GM23338 (cell line): ENCODE measurements at places on chromosomes 1 and 21.
A peak's percentile ranks its signal among the peaks of the same experiment; 100 is the strongest.

GRCh38 chr1:27623327-27624212, 11.4 kb downstream of the FGR start:
- no peak for DNase-seq

GRCh38 chr1:189217646-189218045, 1260.0 kb downstream of the BRINP3 start:
- no peak for DNase-seq

DNA sequence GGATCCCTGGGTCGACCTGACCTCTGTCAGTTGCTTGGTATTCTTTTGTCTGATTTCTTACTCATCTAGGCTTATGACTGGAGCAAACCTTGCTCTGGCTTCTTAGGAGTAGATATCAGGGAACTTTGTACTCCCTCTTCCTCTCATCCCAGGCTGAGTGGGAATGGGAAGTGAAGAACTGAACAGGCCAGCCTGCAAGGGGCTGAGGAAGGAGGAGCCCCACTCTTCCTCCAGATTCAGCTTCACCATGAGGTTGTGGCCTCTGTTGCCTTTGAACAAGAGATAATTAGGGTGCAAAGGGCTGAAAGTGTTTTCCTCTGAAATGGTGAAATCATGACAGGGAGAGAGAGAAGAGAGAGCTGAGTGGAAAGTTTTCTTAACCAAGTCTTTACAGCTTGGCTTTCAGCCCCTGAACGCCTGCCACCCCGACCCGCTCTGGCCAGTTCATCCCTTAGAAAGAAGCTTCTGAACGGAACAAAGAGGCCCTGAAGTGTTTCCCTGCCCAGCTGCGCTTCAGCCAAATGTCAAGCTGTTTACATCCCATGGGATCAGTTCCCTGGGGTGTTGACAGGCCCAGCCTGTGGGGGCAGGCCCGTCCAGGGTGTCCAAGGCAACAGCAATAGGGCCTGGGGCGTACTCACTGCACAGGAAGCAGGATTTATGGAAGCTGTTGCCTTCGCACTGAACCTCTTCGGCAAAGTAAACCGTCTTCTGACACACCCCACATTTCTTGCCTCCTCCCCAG, 11.2 kb downstream of the CSRP1 start:
- DNase-seq, result no peak

- peak; percentile 64 for DNase-seq
Observed at GRCh38 chr1:196577386-196577785, 30.9 kb downstream of the KCNT2 start.

DNA sequence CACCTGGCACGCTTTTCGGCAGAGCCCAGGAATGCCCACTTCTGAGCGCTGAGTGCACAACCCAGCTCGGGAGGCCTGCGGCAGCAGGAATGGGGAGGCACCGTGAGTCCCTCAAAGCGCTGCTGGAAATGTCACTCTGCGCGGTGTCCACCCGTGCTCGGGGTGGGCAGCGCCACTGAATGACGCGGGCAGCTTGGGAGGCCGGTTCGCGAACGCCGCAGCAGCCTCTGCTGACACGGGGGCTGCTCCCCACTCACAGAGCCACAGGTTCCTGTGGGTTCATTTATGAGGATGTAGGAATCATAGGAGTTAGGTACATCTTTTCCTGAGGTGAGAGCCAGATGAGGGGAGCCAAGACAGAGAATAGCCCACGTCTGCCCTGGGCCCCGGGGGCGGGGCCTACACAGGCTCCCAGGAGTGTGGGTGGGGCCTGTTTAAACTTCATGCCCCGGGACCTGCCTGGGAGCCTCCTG, 146.7 kb upstream of the COL6A1 start:
- DNase-seq, result no peak

- no peak for DNase-seq
Observed at GRCh38 chr1:176884286-176884685, 280.2 kb downstream of the ASTN1 start.

DNA sequence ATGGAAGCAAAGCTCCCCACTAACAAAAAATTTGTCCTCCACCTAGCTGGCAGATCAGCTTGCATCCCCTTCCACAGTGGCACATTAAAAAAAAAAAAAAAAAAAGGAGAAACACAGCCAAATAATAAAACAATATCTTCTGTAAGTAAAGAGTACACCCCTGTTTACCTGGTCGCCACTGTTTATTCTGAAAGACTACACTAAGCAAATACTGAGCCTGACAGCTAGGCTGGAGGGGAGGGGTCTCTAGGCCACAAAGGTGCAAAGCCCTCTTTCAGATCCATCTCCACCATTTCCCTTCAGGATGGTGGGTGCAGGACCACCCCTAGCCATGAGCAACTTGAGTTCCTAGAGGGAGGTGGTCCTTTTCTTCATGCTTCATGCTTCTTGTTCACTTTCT, 22.8 kb upstream of the SLC45A3 start:
- DNase-seq, result no peak

- peak; percentile 89 for DNase-seq
Observed at GRCh38 chr1:43238085-43238484, 31.7 kb upstream of the TMEM125 start.

DNA sequence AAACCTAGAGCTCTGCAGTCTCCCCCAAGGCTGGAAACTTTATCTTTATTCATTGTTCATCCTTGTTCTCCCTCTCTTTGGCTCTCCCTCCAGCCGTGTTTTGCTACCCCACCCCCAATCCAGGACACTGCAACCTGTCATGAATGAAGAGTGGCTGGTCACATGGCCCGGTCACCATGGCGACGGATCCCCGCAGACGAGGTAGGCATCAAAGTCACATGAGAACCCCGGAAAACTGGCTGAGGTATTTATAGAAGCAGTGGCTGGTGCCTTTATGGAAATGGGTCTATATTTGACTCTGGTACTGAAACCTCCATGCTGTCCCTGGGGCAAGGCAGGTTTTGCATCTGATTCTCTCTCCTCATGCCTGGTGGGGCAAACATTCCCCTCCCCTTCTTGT, 13.4 kb upstream of the SLC6A17 start:
- peak; percentile 90 for DNase-seq

- DNase-seq, result peak; percentile 28
Observed at GRCh38 chr1:17861685-17862084, 106.6 kb downstream of the ACTL8 start.

DNA sequence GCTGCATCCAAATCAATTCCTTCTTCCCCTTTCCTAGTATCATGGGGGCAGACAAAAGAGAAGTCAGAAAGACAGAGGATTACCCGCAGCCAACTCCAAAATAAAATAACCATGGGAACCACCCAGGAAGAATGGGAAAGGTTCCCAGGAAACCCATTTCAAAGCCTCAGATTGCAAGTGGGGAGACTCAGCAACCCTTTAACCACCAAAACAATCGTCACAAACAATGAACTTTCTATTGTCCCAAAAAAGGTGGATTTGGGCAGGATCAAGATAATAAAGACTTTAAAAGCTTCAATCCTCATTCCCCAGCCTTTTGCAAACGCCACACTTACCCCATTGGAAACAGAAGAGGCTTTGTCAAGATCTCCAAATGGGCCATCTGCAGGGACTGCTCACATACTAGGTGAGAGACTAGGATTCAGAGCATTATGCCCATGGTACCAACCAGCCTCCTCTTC, 5.1 kb downstream of the TIAM1 start:
- DNase-seq, result peak; percentile 39

DNA sequence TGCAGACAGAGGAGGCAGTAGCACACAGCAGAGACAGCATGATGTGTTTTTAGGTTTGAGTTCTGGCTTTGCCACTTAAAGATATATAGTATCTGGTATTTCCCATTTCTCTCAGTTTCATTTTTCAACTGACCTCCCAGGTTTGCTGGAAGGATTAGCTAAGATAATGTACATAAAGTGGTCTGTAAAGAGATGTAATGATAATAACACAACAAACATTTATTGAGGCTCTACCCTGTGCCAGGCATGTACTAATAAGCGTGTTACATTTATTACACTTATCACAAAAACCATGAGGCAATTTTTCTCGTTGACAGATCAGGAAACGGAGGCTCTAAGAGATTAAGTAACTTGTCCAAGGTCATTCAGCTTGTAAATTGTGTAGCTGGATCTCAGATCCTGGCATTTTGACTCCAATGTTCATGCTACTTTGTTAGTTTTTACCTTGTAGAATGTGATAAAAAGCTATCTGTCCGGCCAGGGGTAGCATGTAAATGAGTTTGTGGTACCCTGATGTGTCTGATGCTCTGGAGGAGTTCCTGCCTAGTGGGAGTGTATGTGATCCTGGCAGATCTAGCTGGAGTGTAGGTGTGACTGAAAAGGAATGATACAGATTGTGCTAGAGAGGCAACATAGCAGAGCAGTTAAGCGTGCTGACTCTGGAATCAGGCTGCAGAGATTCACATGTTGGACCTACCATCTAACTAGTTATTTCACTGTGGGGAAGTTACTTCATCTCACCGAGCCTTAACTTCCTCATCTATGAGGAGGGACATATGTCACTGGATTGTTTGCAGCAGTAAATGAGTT, 146.6 kb downstream of the VPS13D start:
- no peak for DNase-seq

- DNase-seq, result no peak
Observed at GRCh38 chr1:54583871-54584270, 35.8 kb downstream of the ACOT11 start.
